ENCODE measurements at places on chromosomes 5 and 9.

DNA sequence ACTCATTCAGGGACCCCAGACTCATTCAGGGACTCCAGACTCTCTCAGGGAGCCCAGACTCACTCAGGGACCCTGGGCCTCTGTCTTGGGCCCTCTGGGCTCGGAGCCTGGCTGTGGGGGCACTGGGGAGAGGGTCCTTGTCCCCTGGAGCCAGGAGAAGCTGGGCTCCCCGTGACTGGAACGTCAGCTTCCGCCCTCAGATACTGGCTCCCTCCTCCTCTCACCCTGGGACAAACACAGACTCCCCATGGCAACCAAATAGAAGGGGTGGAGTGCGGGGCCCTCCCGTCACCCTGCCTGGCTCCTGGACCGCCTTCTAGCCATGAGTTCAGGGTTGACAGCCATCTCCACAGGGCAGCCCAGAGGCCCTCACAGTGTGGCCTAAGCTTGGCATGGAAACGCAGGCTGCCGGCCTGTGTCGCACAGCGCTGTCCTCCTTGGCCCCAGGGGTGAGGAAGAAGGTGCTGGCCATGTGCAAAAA is 27.6 kb downstream of the ZDHHC11B start:
- DNase-seq: no peak

GRCh38 chr5:80655231-80655774 is 520 bp upstream of the DHFR start:
- DNase-seq: no peak

DNA sequence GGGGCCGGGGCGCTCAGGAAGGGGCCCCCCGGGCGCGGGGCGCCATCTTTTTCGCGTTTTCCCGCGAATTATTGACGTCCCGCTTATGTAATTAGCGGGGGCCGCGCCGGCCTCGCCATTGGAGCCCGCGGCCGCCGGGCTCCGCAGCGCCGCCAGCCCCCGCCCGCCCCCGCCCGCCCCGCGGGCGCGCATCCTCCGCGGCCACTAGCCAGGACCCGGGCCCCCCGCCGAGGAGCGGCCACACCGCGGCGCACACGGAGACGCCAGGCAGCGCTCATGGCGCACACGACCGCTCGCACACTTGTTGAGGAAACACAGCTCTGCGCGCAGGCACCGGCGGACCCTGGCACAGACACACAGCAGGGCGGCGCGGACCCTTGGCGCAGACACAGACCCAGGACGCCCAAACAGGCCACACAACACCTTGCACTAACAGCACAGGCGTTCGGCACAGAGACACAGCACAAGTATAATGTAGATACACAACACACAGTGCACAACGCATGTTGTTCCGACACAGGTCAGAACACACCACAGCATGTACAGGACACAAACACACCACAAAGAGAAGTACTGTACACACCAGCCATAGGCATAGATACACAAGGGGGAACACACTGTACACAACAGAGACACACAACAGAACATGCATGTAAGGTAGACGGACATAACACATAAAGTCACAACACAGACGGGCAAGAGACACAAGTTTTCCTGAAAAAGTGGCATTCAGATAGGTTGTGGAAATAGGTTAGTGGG is 467 bp upstream of the PHF19 start:
- DNase-seq: no peak

GRCh38 chr9:94166236-94166975 is 82.1 kb downstream of the PTPDC1 start:
- peak; percentile 88 for DNase-seq

- no peak for DNase-seq
Observed at GRCh38 chr5:149400304-149400703, 21.2 kb upstream of the IL17B start.

DNA sequence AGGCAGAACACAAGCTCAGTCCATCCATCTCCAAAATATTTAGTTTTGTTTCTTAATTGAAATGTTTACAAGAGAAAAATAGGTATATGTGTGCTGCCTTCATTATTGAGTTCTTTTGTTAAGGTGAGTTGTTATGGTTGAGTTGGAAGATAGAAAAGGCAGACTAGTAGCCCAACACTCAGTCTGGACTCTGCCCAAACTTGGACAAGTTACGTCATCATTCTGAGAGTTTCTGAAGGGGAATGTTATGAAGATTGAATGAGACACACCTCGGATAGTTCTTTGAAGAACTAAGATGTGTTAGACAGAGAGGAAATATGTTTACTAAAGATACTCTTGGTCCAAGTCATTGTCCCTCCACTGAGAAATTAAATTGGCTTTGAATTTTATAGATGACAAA is 245.5 kb downstream of the KCTD16 start:
- no peak for DNase-seq

GRCh38 chr5:172503925-172504700 is 49.8 kb upstream of the SH3PXD2B start:
- DNase-seq: no peak

DNA sequence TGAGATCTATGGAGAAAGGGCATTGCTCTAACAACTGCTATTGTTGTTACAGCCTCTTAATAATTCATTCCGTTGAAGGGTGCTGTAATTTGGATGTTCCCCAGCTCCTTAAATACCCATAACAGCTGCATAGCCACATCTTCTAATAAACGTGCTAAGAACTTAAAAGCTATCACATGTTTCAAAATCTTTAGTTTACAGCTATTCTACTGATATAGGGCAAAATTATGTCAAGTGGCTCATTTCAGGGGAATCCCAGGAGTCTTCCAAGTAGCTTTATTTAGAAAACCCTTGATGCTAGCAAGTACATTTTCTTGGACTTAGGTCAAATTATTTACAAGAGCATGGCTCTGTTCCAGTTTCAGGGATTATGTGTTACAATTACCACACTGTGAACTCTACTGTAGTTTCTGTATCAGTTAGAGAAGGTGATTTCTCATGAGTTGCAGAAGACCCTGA is 990.4 kb upstream of the ACO1 start:
- DNase-seq: no peak

- no peak for DNase-seq
Observed at GRCh38 chr5:169906745-169907649, 73.3 kb downstream of the INSYN2B start.

DNA sequence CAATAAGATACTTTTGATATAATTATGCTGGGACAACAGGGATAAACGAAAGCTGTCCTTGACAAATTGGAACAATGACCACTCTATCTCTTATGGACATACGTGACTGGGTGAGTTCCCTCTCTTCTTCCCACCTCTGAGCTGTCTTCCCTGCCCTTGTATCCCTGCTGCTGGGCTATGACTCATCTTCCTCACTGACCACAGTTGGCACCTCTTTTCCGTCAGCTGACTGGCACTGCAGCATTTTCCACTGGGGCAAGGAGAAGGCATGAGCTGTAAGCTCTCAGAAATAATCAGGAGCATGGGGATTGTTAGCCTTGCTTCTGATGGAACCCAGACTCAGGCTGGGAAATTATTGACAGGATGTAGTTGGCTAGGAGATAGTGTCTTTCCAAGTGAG is 48.7 kb downstream of the PCSK1 start:
- no peak for DNase-seq

GRCh38 chr5:14757850-14758249 is 93.3 kb downstream of the OTULIN start:
- DNase-seq: no peak

GRCh38 chr5:56712895-56713591 is 102.3 kb upstream of the MAP3K1 start:
- DNase-seq: no peak

DNA sequence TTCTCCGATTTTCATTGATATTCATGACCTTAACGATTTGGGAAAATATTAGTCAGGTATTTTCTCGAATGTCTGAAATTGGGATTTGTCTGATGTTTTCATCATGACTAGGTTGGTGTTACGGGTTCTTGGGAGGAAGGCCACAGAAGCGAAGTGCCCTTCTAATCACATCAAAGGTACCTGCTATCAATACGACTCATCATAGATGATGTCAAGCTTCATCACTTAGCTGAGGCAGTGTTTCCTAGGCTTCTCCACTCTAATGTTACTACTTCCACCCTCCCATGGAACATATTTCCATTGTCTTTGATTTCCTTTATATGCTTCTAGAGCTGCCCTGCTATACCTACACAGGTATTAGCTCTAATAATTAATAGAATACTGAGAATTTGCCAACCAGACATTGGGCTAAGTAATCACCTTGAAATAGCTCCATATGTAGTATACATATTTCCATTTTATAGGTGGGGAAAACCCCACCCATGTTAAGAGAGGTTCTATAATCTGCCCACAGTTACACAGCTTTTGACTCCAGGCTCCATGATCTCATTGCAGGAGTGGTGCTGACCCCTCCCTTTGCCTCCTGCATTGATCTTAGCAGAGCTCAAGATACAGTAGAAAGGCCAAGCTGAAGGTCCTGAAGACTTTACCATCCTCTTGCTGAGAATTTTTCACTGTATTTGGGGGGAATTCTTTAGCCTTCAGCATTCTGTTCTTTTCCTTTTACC is 238.6 kb upstream of the ADAMTSL1 start:
- DNase-seq: no peak

- no peak for DNase-seq
Observed at GRCh38 chr5:118791926-118792734, 196.2 kb downstream of the DTWD2 start.

- DNase-seq: no peak
Observed at GRCh38 chr9:78669591-78669990, 372.7 kb downstream of the PSAT1 start.

GRCh38 chr5:9468060-9468388 is 77.9 kb downstream of the SEMA5A start:
- DNase-seq: no peak

DNA sequence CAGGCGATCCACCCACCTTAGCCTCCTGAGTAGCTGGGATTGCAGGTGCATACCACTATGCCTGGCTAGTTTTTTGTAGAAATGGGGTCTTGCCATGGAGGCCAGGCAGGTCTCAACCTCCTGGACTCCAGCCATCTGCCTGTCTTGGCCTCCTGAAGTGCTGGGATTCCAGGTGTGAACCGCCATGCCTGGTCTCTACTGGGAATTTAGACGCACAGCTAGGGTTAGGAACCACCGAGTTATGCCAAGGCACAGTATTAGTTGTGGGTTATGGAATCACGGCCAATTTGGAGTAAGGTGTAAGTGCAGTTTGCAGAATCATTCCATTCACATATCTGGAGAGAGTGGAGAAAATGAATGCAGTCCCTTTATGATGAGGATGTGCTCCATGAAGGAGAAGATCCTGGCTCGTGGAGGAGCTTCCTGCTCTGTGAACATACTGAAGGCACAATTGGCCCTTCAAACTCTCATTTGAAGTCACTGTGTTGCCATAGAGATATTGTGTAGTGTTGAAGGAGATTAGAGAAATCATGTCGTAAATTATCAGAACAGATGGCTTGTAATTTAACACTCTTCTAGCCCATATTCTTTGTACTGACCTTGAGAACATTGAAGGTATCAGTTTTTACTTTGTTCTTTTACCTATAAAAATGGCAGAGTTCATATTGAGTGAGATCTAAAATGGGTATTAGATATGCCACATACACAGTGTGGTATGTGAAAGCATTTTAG is 18.8 kb downstream of the TRIO start:
- no peak for DNase-seq

GRCh38 chr9:27632254-27632653 is 59.0 kb upstream of the C9orf72 start:
- no peak for DNase-seq

GRCh38 chr5:66602621-66603020 is 6.4 kb downstream of the MAST4 start:
- no peak for DNase-seq

- no peak for DNase-seq
Observed at GRCh38 chr9:112038017-112038408, 137.1 kb downstream of the SUSD1 start.

DNA sequence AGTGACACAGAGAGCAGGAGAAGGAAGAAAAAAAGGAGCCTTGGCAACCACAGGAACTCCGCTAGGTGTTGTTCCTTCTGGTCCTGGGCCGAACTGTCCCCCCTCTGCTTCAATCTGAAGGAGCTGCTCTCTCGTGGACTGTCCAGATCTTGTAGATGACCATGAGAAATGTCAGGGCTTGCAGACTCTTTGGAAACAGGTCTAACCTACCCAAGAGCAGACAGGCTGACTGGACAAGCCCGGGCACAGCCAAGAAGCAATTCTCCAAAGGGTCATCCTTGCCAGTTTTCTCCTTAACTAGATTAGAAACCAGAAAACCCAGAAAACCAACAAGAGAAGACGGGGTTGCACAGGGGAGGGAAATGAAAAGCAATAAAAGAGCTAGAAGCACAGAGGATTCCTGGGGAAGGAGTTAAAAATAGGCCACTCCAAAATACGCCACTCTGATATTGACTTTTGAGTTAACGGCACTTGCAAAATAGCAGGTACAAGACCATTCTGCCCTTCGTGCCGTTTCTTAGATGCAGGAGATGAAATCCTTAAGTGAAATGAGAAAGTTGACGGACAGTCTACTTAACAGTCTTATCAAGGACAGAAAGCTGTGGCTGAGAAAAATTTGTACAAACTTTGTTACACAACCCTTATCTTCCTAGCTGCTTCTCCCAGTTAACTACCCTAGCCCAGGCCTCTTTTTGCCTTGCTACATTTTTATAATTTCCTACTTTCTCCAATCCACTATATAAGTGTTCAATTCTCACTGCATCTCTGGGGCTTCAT is 5.8 kb downstream of the GCNT4 start:
- no peak for DNase-seq

DNA sequence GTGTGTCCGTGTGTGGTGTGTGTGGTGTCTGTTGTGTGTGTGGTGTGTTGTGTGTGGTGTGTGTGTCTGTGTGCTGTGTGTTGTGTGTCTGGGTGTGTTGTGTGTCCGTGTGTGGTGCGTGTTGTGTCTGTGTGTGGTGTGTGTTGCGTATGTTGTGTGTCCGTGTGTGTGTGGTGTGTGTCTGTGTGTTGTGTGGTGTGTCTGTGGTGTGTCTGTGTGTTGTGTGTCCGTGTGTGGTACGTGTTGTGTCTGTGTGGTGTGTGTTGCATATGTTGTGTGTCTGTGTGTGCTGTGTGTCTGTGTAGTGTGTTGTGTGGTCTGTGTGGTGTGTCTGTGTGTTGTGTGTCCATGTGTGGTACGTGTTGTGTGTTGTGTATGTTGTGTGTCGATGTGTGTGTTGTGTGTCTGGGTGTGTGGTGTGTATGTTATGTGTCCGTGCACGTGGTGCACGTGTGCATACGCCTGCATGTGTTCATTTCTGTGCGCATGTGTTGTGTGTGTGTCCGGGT is 72.3 kb downstream of the KCNT1 start:
- DNase-seq: no peak

GRCh38 chr5:137034764-137035479 is 464.2 kb downstream of the SPOCK1 start:
- DNase-seq: no peak

DNA sequence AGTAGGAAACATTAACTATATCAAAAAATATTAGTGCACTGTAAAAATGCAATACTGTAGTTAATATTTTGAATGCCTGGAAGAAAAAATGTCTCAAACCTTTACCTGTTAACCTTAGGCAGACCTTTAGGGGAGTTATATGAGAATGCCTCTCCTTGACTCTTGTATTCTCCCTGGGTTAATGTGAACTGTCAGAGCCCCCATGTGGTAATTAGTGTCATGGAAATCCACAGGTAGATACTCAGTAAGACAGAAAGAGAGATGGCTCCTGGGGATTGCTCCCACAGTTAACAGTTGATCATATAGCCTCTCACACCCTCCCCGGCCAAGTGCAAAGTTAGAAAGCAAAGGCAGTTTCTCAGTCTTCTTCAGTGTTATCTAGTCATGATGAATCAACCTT is 742.8 kb downstream of the NR2F1-AS1 start:
- DNase-seq: no peak

GRCh38 chr9:18717759-18718158 is 243.8 kb downstream of the ADAMTSL1 start:
- DNase-seq: no peak

Measured in stimulated activated CD4-positive, alpha-beta T cell treated with anti-CD3 and anti-CD28 coated beads, Interleukin-1b, Interleukin-23, amount 100 ng/mL, for 24 hours (primary cell).